Colonic mucosa (tissue), 4 donors: ENCODE measurements at places on chromosomes 1 and 21.

DNA sequence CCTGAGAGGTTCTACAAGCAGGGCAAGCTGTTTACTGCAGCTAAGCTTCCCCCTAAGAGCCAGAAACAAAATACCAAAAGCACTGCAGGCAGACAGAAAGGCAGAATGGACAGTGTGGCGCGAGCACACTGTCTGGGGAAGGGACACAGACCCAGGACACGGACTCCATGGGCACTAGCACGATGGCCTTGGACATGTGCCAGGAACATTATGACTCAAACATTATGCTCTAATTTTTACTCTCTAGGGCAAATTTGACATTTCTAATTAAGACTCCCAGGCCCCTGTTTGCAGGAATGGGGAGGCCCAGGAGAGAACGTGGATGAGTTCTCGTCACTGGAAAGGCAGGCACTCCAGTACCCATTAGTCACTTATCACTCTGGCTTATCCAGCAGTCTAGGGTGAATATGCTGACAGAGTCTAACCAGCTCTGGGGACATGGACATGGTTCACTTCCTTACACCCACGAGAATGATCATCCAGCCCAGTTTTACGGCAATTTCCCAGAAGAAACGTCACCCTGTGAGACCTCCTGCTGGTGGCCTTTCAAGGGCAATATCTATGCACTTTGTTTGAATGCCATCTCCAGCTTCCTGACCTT, 45.1 kb downstream of the CAPN8 start:
- no peak for DNase-seq

DNA sequence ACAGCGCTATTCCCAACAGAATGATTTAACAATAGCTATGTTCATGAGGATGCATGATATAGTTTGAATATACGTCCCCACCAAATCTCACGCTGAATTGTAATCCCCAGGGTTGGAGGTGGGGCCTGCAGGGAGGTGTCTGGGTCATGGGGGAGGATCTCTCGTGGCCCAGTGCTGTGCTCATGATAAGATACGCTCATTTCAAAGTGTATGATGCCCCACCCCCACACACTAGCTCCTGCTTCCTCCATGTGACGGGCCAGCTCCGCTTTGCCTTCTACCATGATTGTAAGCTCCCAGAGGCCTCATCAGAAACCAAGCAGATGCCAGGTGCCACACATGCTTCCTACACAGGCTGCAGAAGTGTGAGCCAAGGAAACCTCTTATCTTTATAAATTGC, 93.6 kb downstream of the SMYD3 start:
- no peak for DNase-seq

DNA sequence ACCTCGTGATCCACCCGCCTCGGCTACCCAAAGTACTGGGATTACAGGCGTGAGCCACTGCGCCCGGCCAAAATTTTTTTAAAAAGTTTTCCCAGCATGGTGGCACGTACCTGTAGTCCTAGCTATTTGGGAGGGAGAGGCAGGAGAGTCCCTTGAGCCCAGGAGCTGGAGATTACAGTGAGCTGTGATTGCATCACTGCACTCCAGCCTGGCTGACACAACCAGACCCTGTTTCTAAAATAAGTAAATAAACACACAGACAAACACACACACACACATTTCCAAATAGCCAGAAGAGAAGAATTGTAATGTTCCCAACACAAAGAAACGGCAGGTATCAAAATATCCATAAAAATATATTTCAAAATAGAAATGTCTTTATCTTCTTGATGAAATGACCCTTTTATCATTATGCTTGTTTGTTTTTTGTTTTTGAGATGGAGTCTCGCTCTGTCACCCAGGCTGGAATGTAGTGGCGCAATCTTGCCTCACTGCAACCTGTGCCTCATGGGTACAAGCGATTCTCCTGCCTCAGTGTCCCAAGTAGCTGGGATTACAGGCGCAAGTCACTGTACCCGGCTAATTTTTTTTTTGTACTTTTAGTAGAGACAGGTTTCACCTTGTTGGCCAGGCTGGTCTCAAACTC, 9.3 kb downstream of the HES2 start:
- no peak for DNase-seq

GRCh38 chr1:27116232-27116631, 38.7 kb downstream of the SLC9A1 start:
- DNase-seq = no peak

DNA sequence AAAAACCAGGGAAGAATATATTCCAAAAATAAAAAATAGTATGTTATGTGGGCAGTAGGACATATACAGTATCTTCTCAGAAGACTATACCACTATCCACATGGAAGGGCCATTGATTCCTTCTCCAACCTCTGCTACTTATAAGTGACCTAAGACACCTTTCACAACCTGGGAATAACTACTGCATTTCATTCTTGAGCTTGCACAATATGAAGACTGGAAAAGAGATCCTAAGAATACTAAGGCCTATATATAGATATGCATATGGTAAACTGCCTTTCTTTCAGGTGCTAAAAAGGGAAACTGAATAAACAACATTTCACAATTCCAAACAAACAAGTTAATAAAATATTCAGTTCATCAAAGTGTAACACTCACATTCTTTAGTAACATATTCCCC, 32.0 kb upstream of the SDC3 start:
- no peak for DNase-seq

DNA sequence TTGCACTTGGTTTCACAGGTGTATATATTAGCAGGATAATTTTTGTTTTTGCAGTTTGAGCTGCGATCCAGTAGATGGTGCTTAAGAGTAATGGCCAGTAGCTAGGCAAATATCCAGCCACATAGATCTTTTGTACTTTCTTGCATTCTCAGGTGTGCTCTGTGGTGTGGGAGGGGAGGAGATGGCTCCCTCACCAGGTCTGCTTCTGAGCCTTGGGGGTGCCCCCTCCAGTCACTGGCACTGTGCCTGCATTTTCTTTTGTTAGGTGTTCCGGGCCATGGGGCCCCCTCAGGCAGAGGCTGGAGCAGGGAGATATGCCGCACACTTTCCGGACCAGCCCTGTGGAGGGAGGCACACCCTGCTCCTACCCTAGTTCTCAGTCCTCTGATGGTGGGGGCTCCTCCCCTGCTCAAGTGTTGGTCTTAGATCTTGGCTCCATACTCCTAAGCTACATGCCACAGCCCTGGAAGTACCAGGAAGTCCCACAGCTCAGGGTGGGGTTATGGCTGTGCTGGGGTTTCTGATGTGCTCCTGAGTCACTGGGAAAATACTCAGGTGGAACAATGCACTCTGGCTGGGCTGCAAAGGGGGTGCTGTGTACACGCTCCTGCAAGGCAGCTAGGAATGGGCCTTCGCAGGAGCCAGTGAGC, 197.6 kb upstream of the DMRTA2 start:
- DNase-seq = peak; percentile 40

- no peak for DNase-seq
Observed at GRCh38 chr1:111920221-111921024, 69.0 kb downstream of the KCND3 start.

DNA sequence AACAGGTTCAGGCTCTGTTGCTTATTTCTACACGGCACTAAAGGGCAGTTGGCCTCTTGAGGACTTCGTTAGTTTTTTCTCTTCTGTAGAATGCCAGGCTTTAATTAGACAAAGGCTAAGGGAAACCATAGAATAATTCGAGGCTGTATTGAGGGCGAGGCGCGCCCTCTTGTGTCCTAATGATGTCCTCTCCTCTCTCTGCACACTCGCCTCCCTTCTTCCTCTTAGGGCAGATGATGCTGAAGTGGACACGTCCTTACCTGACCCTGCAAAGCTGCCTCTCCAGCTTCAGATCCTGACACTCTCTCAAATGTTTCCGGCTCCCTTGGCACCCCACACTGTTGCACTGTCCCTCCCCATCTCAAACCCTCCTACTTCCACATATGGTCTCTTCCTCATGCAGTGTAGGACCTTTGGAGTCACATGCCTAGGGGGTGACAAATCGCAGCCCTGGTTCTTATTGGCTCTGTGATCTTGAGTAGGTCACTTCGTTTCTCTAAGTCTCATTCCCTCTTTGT, 1.9 kb upstream of the ZSCAN20 start:
- DNase-seq = peak; percentile 75

DNA sequence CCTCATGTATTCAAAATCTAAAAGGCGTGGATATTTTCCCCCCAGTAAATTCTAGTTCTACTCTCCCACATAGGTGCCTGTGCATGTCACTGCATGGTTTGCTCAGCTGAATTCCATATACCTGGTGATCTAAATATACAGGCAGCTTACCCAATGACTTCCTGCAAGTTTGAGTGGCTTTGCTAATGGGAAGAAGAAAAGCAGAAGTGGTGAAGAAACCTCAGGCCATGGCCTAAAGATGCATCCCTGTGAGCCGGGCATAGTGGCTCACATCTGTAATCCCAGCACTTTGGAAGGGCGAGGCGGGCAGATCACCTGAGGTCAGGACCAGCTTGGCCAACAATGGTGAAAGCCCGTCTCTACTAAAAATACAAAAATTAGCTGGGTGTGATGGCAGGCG, 11.5 kb downstream of the SLC44A3 start:
- no peak for DNase-seq

DNA sequence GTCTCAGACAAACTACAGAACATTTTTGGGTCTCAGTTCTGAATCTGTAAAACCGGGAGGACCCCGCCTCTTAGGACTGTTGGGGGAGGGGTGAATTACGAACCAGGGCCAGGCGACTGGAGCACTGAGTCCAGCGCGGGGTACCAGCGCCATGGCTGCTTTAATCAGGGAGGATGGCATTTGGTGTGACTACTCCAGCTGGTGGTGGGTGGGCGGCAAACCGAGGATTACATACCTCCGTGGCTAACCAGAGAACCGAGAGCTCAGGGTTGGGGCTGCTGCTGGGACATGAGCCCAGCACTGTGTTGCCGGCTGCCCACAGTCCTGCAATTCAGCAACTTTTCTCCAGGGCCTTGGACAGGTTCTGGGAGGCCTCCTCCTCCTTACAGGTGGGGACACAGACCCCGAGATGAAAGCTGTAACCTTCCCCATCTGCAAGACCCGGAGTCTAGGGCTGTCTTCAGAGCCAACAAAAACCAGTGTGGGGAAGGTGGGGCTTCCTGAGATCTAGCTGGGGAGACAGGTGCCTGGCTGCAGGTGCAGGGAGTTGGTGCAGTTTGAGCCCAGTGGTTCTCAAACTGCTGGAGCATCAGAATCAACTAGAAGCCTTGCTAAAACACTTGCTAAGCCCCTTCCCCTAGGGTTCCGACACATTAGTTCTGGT, 273.5 kb downstream of the FOXD2 start:
- peak; percentile 19 for DNase-seq

GRCh38 chr21:45506241-45506817, 35.9 kb downstream of the SLC19A1 start:
- DNase-seq = no peak

GRCh38 chr21:45322960-45323461, 35.3 kb upstream of the POFUT2 start:
- DNase-seq = no peak

DNA sequence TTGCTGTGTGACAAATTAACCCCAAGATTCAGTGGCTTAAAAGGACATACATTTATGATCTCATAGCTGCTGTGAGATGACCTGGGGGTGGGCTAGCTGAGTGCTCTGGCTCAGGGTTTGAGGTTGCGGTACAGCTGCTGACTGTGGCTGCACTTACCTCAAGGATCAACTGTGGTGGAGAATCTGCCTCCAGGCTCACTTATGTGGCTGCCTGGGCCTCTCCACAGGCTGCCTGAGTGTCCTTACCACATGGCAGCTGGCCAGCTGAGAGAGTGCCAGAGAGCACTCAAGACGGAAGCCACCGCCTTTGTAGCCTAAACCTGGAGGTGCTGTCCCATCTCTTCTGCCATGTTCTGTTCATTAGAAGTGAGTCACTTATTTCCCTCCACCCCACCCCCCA, 5.7 kb downstream of the LRRC71 start:
- DNase-seq = peak; percentile 72

GRCh38 chr1:203325418-203326091, 20.2 kb downstream of the BTG2 start:
- DNase-seq = peak; percentile 90

GRCh38 chr1:82317671-82318070, 516.9 kb downstream of the ADGRL2 start:
- DNase-seq = no peak

DNA sequence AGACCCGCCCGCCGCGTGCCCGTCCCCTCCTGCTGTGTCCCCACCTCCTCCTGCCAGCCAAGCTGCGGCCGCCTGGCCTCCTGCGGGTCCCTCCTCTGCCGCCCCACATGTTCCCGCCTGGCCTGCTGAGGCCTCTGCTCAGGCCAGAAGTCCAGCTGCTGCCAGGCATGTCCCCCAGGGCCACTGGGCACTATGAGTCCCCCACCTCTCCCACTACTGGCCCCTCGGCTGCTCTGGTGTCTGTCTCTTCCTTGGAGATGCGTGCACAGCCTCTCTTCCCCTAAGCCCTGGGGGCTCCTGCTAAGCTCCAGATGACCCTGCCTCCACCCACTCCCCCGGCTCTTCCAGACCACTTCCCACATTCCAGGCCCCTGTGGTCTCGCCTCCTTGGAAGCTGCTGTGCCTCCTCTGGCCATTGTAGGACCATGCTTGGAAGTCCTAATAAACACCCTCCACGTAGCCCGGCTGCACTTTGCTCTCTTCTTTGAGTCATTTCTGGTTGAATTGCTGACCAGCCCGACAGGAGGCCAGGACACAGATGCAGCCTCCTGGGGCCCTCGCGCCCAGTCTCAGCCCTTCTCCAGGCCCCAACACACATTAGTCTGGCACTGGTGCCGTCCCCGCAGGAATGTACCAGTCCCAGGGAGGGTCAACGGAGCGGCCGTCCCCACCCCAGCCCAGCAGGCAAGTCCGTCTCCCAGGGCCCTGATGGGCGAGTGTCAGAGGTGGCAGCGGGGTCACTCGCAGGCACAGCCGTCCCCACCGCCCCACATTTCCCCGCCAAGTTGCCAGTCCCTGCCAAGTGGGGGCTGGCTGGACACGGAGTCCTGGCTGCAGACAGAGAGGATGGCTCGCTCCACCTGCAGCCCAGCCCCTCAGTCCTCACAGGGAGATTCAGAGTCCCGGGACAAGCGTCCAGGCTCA, 1.1 kb downstream of the KRTAP10-12 start:
- peak; percentile 10 for DNase-seq

DNA sequence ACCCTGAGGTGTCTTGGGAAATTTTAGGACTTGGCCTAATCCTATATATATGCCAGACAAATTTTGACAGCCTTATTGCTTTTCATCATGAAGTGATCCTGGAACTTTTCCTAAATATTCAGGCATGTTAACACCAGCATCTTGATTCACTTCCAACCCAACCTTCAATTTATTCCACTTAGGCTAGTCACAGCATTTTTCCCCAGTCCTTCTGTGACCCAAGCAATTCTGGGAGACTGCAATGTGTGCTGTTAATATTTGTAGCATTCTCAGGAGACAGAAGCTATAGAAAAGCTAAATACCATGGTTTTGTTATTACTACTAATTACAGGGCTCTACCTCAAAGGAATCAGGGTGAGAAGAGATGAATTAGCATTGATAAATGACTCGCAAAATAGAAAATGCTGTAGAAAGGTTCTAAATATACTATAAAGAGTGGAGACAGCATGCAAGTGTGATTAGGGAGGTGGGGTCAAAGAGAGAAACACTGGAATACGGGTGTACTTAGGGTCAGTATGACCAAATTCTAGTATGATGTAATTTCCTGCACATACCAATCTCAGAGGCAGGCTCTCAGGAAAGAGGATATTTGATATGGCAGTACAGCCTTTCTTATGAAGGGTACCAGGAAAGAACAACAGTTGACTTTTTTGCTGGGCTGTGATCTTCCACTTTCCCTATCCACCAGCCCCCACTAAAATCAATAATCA, 29.1 kb downstream of the PRRX1 start:
- DNase-seq = no peak

- no peak for DNase-seq
Observed at GRCh38 chr1:20182415-20182814, 3.5 kb upstream of the UBXN10 start.

GRCh38 chr1:220514256-220514655, 13.7 kb upstream of the MARK1 start:
- no peak for DNase-seq
